Activated T-cell treated with anti-CD3 and anti-CD28 coated beads, Interleukin-2, amount 50 U/mL, for 1 hour (primary cell): ENCODE measurements at places on chromosomes 12 and 14.

DNA sequence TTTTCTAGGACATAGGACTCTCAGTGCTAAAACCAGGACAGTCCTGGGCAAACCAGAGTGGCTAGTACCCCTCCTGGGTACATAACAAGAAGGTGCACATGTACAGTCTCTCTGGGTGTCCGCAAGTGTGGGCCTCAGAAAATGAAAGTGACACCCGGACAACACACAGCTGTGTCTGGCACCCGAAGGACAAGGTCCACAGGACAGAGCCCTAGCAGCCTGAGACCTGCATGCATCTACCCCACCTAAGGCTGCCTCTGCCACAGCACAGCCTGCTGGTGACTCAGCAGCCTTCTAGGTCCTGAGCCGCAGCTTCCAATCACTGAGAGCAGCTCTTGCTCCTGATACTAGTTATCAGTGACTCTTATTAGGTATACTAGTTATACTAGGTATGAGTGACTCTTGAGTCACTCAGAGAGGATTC, 784.1 kb upstream of the TBX3 start:
- no peak for DNase-seq

DNA sequence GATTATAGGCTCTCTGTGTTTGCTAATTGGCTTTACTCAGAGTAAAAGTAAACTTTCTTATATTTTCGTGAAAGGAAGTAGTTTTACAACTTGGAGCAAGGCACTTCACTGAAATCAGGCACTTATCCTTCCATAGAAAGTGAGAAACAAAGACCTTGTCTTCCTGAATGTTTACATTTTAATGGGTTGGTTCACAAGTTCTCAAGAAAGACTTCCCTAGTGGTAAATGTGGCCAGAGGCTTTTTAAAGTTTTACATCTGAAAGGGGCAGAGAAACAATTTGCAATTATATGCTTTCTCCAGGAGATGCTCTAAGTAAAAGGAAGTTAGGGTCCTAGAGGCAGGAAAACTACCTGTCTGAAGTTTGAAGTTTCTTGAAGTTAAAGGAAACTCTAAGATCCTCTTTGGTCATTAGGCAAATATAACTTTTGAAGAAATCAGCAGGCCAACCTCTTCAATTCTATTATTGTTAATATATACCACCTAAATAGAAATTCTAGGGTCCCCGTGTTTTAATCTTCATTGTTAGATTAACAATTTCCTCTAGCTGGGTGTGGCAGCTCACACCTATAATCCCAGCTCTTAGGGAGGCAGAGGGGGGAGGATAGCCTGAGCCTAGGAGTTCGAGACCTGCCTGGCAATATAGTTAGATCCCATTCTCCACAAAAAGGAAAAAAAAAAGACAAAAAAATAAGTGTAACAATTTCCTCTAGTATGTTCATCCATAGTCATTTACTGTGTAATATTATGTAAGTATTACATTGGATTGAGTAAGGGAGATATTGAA, 644.9 kb upstream of the FOXG1 start:
- no peak for DNase-seq

- DNase-seq: no peak
These were observed 323.9 kb downstream of the BCL11B start for GRCh38 chr14:98947911-98948595.

DNA sequence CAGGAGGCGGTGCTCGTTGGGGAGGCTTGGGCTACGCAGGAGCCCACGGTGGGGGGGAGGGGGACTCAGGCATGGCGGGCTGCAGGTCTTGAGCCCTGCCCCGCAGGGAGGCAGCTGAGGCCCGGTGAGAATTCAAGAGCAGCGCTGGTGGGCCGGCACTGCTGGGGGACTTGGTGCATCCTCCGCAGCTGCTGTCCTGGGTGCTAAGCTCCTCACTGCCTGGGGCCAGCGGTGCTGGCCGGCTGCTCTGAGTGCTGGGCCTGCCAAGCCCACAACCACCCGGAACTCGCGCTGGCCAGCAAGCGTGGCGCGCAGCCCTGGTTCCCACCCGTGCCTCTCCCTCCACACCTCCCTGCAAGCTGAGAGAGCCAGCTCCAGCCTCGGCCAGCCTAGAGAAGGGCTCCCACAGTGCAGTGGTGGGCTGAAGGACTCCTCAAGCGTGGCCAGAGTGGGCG, 3.2 kb downstream of the METTL25 start:
- no peak for DNase-seq

DNA sequence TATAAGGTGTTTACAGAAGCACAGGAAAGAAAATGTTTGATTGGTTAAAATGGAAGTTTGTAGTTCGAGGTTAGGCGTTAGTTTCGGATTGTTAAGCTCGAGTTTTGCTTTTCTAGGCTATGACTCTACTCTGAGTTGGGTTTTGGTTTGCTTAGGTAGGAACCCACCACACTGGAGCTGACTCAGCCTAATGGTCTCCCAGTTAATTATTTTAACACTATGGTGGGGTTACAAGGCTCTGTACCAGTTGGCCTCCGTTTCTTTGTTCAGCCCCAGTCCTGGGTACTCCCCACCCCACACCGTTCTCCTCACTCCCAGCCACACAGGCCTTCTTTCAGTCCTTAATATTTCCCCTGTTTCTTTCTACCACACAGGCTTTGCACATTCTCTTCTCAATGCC, 583.9 kb downstream of the NRXN3 start:
- no peak for DNase-seq

- DNase-seq: no peak
These were observed 1004.2 kb upstream of the SEL1L start for GRCh38 chr14:82537831-82538230.

GRCh38 chr12:108360487-108360886, 21.4 kb upstream of the CMKLR1 start:
- DNase-seq: no peak

- no peak for DNase-seq
These were observed 14.2 kb downstream of the HIP1R start for GRCh38 chr12:122849352-122850047.

DNA sequence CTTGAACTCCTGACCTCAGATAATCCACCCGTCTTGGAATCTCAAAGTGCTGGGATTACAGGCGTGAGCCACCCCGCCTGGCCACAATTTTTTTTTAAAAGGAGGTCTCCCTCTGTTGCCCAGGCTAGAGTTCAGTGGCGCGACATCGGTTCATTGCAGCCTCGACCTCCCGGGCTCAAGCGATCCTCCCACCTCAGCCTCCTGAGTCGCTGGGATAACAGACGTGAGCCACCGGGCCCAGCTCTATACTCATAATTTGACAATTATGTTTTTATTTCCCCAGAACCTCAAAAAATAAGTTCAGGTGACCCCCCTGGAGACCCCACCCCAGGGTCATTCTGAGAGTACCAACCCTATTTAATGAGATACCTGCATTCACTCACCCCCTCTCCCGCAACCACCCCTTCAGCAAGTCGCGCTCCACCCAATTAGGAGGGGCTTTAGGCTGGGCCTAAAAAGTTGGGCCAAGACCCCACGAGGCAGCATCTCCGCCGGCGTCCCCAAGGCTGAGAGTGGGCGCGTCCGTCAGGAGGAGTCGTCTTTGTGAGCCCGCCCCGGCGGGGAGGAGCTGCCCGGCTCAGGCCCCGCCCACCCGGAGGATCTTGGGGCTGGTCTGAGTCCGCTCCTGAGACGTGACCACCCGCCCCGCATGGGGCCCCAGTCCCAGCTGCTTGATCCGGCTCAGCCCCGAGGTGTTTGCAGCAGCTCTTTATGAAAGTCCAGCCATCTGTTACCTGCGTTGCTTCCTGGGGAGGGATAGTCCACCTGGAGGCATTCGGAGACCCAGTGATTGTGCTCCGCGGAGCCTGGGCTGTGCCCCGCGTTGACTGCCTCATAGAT, at the start of gene ANKRD33:
Gene ANKRD33 (plus strand): TSS at position 628 of the 840 bp plus-strand sequence. CDS start 84 bp downstream, at position 712.
- DNase-seq: no peak
